ENCODE measurements at places on chromosomes 6 and 20.
A peak's percentile ranks its signal among the peaks of the same experiment; 100 is the strongest.

GRCh38 chr20:12970372-12970821 is 38.4 kb upstream of the SPTLC3 start:
- DNase-seq = no peak

DNA sequence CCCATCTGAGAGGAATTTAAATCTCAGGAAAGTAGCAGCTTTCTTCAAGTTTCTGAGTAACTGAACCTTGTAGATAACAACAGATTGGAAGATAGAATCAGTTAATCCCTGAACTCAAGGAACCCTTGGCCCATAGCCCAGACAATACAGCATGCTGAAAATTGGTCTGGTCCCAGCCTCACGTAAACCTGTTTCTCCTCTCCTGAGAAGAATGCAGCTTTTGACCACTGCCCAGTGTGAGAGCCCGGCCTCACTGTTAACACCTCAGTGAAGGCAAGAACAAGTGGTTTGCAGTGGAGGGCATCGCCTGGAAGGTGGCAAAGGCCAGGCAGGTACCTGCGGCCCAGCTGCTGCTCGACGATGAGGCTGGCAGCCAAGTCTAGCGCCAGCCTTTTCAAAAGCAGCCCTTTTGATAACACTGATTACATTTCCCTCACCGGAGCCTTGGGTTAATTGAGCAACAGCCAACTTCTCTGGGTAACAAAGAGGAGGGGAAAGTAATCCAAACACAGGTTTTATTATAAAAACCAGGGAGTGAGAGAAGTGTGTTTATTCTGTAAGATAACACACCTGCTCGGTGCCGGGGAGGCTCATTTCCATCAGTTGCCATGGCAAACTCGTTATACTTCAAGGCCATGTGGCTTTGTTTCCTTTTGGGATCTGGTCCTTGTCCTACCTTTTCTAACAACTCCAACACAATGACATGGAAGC is 54.0 kb downstream of the TRAF3IP2 start:
- DNase-seq = no peak

- no peak for DNase-seq
Observed at GRCh38 chr6:14969126-14969525, 276.7 kb upstream of the JARID2 start.

DNA sequence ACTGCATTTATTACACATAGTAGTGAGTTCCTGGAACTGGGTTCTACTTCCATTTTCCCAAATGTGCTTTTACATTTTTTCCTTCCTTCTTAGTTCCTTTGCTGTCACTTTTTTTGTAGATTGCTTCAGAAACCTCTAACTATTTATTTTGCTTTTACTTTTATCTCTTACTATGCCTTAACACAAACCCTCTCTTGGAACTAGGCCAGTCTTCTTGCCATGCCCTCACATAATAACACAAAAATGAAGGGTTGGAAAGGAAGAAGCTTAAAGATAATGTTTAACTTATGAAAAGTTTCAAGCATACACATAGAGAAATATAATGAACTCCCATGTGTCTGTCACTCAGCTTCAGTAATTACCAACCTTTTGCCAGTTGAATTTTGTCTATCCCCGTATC is 27.1 kb downstream of the TOP1 start:
- DNase-seq = no peak

GRCh38 chr20:38007526-38007925 is 25.7 kb downstream of the TTI1 start:
- DNase-seq = no peak

GRCh38 chr20:25178563-25179438 is 16.7 kb upstream of the ENTPD6 start:
- DNase-seq = no peak

DNA sequence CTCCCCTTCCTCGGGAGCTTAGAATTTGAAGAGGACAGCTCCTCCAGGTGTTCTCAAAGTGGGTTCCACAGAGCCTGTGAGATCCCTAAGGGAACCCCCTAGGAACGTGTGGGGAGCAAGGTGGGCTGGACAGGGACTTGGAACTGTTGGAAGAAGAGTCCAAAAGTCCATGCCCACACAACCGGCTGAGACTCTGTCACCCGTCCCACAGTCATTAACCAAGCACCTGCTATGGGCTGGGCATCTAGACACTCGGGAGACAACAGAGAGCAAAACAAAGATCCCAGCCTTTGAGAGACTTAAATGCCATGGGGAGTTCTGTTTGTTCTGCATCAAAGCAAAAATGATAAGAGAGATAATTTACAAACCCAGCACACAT is 51.9 kb upstream of the SAYSD1 start:
- no peak for DNase-seq

GRCh38 chr6:27890445-27891319 is 21.5 kb downstream of the OR2B2 start:
- no peak for DNase-seq

GRCh38 chr6:113627480-113627879 is 229.7 kb upstream of the MARCKS start:
- DNase-seq = no peak

- DNase-seq = no peak
Observed at GRCh38 chr6:44966449-44967092, 361.6 kb upstream of the RUNX2 start.

GRCh38 chr6:159969204-159969912 is 476 bp downstream of the IGF2R start:
- no peak for DNase-seq

DNA sequence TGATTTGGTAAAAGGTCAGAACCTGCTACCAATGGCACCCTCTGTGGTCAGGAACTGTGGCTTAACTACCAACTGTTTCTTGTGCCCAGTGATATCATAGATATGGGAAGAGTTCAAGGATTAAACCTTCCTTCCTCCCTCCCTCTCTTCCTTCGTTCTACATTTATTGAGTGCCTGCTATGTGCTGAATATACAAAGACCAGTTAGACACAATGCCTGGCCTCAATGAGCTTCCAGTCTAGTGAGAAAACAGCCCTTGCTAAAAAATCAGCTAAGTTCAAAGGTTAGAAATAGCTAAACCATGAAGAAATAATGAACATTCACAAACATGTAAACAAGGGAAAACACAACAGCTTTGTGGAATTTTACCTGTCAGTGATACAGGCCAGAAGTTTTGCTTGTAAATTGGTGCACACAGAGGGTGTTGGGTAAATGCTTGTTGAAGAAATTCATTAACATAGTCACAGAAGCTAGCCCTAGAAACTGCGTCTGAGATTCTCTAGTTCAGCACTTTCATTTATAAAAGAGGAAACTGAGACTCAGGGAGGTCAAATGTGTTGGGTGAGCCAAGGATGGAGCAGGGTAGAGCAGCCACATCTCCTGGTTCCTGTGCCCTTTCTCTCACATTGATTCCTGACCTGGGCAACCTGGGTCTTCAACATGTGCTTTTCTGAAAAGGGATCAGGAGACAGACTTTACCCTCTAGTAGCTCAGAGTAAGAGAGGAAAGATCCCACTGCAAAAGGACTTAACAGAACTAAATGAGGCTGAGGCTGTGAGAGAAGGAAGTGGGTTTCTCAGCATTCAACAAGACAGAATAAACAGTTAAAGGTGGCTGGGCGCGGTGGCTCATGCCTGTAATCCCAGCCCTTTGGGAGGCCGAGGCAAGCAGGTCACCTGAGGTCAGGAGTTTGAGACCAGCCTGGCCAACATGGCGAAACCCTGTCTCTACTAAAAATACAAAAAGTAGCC is 14.4 kb upstream of the FOXO3 start:
- DNase-seq = no peak

DNA sequence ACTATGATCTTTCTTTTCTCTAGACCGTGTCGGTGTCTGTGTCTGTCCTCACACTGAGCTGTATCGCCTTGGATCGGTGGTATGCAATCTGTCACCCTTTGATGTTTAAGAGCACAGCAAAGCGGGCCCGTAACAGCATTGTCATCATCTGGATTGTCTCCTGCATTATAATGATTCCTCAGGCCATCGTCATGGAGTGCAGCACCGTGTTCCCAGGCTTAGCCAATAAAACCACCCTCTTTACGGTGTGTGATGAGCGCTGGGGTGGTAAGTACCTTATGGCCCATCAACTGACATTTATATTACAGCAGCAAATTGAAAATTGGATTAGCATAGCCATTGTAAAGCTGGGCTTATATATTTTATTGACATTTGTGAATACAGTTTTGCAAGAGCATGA is 72.2 kb upstream of the GFRAL start:
- no peak for DNase-seq

GRCh38 chr6:127026247-127026646 is 92.2 kb upstream of the RSPO3 start:
- no peak for DNase-seq

DNA sequence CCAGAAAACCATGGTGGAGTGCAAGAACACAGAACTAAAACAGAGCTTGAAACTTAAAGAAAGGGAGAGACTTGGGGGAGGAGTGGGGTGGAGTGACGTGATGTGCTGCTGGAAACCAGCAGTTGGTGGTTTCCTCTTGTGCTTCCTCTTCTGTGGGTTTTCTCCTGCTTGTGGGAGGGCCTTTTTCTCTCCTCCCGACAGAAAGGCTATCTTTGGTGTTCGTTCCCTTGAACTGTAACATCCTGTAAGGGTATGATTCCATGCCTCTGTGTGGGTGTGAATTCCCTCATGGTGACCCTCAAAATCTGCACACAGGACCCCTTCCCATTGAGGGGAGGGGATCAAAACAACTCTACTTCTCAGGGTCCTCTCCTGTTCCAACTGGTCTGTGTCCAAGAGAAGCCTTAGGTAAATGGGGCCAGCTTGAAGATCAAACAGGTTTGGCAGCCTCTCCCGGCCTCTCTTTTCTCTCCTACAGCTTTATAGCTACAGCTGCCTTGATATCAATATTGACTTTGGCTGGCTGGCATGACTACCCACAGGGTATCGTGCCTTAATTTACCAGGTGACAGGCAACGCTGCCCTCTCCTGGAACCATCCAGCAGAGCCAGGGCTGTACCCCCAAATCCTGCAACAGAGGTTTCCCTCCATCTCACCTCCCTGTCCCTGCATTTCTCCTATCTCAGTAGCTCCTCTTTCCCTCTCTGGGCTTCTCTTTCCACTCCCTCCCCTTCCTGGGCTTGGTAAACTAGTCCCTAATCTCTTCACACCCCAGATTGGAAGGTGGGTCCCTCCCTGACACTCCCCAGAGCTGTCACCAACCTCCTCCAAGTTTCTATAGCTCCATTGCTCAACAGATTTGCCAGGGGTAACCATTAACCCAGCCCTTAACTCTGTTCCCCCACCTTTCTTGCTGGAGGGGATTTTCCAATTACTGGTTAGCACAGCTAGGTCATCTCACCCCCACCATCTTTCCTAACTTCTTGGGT is 1.5 kb upstream of the MSH5 start:
- DNase-seq = no peak

DNA sequence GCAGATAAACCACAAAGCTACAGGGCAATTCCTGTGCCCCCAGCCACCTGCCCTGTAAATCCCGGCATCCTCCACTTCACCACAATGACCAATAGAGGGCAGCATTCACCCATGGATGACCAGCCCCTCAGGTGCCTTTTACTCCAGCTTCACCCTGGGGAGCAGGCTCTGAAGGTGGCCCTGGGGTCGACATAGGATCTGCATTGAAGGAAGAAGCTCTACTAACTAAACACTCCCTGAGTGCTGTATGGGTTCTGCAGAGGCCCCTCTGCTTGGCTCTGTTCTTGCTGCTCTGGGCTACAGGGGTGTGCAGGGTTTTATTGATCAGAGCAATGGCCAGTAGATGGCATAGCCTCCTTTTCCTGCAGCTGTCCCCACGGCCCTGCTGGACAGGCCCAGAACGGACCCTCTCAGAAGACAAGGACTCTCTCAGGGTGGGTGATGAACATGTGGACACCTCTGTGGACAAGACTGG is 20.3 kb downstream of the CST4 start:
- peak; percentile 17 for DNase-seq

- no peak for DNase-seq
Observed at GRCh38 chr6:5159162-5159561, 74.0 kb downstream of the PPP1R3G start.

GRCh38 chr20:10675450-10675848 is 1.6 kb upstream of the JAG1 start:
- no peak for DNase-seq

DNA sequence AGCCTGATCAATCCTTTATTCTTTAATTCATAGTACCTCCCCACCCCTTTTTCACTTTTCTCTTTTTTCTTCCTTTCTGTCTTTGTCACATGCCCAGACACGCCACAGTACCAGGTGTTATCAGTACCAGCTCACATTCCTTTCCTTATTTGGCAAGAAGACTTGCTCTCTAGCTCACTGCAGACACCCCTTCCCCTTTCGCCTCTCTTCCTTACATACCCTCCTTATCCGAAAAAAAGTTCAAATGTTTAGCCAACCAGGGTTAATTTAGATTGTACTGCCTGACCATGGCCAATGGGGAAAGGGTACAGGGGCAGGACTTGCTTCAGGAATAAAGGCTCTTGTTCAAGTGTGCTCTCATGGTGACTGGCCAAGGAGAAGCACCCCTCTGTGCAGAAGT is 9.3 kb upstream of the SIRPB2 start:
- no peak for DNase-seq

- no peak for DNase-seq
Observed at GRCh38 chr20:37907677-37908401, 4.9 kb downstream of the VSTM2L start.

DNA sequence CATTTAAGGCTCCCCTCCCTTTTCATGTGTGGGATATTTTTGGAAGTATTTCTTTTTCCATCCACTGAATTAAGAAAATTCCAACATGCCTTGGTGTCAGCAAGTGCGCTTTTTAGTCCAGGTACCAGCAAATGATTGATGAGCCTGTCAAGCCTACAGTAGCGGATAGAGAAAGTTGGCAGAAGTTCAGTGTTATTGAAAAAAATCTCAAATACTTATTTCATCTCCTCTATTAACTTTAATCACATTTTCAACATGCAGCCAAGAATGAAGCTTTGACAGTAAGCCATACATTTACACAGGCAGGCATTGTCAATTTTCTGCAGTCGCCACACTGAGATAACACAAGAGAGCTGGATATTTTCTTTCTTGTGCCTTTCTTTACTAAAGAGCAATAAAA is 50.4 kb downstream of the BLOC1S5 start:
- DNase-seq = no peak

GRCh38 chr6:19713411-19713810 is 123.8 kb upstream of the ID4 start:
- DNase-seq = no peak

- no peak for DNase-seq
Observed at GRCh38 chr20:19673575-19673974, 84.5 kb upstream of the RIN2 start.

DNA sequence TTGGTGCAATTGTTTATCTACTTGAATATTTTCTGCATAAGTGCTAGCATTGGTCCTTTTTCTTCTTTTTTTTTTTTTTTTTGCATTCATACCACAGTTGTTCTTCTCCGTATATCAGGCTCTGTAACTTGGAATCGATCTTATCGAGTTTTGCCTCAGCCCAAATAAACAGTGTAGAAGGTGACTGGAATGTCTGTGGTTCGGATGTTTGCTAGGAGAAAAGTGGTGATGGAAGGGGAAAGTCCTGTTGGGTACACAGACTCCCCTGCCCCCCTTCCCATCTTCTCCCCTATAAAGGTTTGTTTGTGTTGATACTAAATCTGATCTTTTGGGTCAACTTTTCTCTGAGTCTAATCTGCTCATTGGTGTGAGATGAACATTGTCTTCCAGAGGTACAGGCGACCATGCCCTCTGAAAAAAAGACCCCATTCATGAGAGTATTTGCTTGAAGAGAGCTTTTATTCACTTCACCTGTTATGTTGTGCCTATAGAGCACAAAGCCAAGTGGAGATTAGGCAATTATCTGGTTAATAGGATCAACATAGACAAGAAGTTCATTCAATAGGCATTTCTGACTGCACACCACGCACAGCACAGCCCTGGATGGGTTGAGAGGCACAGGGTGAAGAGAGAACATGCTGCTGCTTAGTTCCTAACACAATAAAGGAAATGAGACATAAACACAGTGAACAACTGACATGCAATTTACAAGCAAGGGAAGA is 620.0 kb downstream of the PKHD1 start:
- no peak for DNase-seq

GRCh38 chr6:3403238-3404173 is 53.3 kb downstream of the SLC22A23 start:
- DNase-seq = no peak
